ENCODE measurements at places on chromosomes 3 and 15.

DNA sequence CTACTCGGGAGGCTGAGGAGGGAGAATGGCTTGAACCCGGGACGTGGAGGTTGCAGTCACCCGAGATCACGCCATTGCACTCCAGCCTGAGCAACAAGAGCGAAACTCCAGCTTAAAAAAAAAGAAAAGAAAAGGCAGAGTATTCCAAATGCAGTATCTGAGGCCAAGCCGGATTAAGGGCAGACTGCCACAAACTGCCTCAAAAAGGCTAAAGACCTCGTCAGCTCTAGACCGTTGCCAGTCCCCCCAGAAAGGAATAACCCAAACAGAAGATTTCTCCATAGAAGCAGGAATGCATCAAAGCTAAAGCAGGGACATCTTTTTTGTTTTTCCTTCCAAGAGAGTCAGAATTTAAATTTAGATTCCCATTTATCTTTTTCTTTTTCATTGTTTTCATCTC, 72.9 kb downstream of the TM4SF4 start:
- DNase-seq, result no peak

DNA sequence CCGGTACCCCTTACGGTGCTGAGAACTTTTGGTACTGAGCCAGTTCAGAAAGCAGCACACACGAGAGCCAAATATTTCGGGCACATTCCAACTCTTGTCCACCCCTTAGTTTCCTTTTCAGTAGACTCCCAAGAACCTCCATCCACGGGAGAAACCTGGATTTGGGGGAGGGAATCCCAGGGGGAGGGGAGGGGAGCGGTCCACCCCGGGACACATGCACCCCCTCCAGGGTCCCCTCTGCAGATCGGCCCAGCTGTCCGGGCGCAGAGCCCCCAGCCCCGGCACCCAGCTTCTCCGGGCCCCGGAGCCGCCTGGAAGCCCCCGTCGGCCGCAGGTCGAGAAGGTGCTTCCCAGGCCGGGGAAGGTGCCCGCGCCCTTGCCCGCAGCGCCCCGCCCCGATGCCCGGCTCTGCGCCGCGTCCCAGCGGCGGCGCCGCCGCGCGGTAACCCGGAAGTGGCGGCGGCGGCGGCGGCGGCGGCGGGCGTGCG, 455 bp upstream of the ABHD17C start:
- peak; percentile 12 for DNase-seq

DNA sequence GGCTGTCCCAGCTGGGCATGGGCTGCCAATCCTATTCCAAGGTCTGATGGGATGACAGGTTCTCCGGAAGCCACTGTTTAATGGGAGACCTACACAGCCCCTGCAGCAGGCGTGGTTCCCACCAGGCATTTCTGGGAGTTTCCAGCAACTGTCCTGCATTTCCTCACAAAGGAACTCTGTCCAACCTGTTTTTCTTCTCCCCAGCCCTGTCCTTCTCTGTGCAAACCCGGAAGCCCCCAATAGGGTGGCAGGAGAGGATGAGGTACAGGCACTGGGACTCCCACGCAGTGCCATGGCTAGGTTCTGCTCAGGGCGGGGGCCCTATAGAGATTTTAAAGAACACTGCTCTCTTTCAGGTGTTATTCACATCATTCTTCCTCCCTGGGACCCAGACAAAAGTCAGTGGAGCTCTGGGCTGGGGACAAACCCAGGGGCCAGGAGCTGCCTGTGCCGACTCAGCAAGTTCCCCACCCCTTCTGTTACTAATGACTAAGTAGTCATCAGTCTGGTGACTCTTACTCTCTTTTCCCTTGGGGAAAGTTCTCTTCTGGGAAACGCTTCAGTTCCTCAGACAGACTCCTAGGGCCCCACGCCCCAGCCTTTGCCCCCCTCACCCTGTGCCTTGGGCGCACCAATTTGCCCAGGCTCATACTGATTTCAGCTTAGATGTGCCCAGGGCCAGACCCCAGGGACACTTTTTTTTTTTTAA, 97.7 kb downstream of the CD47 start:
- no peak for DNase-seq

DNA sequence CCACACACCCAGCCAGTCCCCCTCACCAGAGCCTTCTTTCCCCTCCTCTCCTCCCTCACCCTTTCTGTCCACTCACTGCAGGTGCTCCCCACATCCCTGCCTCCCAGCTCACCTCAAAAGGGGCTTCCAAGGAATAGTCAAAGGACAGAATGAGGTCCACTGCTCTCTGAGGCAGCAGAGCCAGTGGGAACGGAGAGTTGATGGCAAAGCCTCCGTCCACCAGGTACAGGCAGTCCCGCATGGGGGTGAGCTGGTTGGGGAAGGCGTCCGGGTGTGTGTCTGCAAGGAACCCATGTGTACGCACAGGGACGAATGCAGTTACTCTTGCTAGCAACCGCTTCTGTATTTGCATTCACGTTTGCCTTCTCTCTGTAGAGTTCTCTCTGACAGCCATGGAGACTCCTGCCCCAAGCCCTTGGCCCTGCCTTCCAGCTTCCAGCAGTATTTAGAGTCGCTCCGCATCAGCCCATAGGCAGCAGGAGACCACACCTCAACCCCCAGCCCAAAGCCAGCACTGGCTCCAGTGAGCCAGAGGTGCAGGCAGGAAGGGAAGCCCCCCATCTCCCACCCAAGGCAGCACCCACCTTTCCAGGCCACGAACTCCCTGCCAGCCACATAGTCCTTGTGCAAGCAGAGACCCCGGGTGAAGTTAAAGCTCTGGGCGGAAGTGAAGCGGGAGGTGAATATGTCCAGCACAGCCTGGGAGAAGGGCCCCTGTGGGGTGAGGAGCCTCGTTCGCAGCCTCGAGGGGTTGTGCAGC, 12.4 kb downstream of the PLA2G4F start:
- no peak for DNase-seq

DNA sequence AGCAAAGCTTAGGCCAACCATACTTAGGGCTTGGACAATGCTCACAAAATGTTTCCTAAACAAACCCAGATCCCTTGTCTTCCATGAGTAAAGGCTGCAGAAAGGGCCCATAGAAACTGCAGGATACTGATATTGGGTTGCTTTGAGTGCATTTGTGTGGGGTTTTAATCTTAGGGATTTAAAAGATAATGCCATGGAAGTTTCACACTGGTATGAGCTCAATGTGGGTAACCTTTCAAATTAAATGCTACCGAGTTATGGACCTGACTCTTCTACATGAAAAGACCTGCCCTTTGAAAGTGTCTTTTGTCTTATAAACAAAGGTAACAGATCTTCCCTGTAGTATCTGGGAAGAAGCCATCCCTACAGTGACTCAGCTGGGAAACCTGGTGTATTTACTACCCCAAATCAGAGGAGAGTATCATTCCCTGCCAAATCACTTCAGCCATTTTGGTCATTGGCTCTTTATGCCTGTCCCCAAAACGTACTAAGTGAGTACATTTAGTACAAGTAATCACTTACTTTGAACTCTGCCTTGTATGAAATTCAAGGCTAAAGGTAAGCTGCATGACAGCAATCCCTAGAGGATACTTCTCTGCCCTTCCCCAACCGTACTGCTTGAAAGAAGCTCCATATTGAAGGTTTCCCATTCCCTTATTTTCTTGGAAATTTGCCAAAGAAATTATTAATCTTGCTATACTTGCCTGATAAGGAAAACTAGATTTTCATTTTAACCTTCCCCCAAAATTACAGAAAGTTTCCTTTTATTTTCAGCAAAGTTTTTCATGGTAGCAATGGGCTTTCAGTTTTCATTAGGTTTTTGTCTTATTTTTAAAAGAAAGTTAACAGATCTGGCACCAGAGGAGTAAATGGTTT, 7.2 kb downstream of the TM4SF1 start:
- no peak for DNase-seq

- no peak for DNase-seq
Observed at GRCh38 chr3:33062866-33063265, 34.1 kb downstream of the GLB1 start.
